Fibroblast of skin of left biceps (primary cell): ENCODE measurements at places on chromosomes 13 and 19.
A peak's percentile ranks its signal among the peaks of the same experiment; 100 is the strongest.

GRCh38 chr19:6026390-6027227 is 48.7 kb upstream of the RANBP3 start:
- no peak for DNase-seq

- no peak for DNase-seq
Observed at GRCh38 chr13:106678646-106679418, 110.9 kb upstream of the ARGLU1 start.

- DNase-seq = no peak
Observed at GRCh38 chr13:98803111-98803561, 50.7 kb upstream of the SLC15A1 start.

DNA sequence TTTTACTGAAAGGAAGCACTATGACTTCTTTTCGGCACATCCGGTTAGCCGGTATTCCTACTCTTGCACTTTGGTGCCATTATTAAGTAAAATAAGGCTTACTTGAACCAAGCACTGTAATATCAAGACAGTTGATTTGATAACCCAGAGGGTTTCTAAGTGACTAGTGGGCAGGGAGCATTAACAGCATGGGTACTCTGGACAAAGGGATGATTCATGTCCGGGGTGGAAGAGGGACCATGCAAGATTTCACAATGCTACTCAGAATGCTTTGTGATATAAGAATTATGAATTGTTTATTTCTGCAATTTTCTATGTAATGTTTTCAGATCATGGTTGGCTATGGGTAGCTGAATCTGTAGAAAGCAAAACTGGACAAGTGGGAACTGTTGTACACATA is 282.1 kb downstream of the TDRD3 start:
- DNase-seq = no peak

DNA sequence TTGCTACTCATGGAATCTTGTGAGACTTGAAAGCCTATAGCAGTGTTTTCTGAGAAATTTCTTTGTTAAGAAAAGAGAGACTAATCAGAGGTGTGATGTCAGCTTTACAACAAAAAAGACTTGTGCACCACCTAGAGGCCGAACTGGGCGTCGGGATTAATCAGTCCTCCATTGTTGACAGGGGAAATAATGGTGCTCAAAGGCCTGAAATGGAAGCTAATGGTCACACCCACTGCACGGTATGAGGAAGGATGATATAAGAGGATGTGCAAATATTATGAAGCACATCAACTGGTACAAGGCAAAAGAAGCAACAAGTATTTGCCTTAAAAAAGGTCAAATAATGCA is 480.2 kb upstream of the MIR17HG start:
- peak; percentile 29 for DNase-seq

- peak; percentile 87 for DNase-seq
Observed at GRCh38 chr19:48724796-48725753, 5.5 kb upstream of the MAMSTR start.

GRCh38 chr13:80658705-80659104 is 317.8 kb upstream of the SPRY2 start:
- no peak for DNase-seq

DNA sequence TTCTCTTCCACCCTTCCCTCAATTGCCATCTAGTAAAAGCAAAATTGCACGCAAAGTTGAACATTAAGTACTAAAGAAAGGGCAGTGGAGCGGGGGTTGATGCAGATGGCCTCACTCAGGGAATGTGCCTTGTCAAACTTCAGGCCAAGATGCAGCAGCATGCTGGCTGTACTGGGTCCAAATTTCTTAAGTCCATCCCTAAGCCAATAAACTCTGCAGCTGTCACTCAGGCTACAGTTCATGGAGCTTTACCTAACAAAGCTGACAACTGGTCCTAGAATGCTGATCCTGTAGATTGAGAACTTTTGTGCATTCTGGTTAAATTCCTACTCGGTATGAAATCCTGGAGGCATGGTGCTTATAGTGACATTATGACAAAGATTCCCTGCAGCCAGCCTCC is 88.4 kb downstream of the FOXO1 start:
- no peak for DNase-seq

- no peak for DNase-seq
Observed at GRCh38 chr19:48044561-48044960, 682 bp upstream of the CABP5 start.

DNA sequence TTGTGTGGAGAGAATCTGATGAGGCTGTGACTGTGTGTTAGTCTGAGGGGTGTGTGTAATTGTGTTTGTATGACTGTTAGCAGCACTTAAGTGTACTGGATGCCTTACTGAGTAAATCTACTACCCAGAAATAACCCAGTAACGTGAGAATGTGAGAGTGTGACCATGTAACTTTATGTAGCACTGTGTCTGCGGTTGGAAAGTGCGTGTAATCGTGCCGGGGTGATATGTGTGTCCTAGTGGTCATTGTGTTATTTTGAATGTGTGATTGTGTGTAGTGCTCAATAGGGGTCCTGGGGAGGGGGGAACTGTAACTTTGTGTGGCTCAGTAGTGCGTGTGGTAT is 550 bp downstream of the ZNF383 start:
- DNase-seq = no peak

- no peak for DNase-seq
Observed at GRCh38 chr13:19726611-19727010, 56.1 kb downstream of the PSPC1 start.

- no peak for DNase-seq
Observed at GRCh38 chr13:60260440-60260839, 96.7 kb upstream of the DIAPH3 start.
